ENCODE measurements at places on chromosomes 13 and 19.

DNA sequence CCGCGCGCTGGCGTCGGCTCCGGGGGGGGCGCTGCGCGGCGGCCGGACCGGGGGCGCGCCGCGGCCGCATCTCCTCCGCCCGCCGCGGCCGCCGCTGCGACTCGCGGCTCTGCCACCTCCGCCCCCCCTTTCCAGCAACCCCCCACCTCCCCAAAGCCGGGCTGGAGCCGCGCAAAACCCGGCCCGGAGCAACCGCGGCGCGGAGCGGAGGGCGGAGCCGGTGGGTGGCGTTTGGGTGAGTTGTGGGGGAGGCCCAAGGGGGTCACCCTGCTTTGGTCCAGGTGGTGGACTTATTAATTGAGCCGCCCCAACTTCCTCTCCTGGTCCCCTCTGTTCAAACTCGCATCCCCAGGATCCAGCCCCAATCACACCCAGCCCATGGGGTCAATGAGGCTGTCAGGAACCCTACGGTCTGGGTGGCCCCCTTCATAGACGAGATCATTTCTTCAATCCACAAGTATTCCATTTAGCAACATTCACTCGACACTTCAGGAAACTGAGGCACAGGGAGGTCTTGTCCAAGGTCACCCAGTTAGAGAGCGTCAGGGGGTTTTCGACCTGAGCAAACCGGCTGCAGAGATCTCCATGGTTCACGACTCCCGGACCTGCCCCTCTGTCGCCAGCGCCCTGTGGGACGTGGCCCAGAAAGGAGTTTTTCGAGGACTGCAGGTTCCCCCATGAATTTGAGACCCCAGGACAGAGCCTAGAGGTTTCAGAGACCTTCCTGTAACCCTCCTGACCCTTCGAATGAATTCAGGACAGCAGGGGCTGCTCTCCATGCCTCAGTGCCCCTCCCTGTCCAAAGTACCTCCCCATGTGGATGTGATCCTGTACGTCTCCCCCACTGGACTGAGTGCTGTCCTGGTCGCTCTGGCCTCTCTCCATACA is 22.4 kb upstream of the SEMA6B start:
- DNase-seq, result peak; percentile 59

DNA sequence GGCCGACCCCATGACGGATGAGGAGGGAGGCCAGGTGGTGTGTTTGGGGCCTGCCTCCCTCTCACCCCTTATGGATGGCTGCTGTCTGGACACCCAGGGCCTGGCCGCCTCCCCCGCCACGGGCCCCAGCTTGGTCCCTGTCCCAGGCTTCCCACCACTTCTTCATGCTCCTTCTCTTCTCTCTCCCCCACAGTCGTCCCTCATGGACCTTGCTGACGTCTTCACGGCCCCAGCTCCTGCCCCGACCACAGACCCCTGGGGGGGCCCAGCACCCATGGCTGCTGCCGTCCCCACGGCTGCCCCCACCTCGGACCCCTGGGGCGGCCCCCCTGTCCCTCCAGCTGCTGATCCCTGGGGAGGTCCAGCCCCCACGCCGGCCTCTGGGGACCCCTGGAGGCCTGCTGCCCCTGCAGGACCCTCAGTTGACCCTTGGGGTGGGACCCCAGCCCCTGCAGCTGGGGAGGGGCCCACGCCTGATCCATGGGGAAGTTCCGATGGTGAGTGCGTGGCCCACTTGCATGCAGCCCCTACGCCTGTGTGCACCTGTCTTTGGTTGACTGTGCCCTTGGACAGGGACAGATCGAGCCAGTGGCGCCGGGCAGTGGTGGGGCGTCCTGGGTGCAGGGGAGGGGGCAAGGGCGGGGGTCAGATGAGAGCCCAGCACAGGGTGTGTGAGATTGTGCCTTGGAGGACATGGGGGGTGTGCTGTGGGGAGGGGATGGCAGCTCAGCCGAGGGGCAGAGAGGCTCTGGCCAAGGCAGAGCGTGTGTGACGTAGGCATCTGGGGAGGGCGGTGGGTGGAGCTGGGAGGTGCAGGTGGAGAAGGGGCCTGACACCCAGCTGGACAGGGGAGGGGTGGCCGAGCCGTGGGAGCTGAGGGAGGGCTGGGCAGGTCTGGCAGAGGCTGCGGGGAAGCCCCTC is 16.8 kb downstream of the EPN1 start:
- DNase-seq, result no peak

DNA sequence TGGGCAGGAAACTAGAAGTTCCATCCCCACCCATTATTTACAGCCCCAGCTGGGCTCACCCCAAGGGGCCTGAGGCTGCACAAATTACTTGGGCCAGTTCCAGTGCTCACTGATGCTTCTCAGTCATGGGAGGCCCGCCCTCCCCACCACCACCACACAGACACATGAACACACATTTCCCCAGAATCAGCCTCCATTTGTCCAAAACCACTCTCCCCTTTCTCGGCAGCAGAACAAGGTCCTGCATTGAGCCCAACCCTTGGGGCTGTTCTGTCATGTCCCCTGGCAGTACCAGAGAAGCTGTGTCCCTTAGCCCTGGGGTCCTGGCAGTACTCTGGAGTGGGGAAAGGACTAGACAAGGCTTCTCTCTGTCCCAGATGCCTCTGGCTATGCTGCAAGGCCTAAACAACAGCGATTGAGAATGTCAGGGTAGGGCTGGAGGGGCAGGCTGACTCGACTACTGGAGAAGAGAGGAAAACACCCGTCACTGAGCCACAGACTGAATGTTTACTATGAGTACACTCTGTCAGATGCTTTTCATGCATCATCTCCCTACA is 21.8 kb downstream of the SAMD4B start:
- peak; percentile 70 for DNase-seq

DNA sequence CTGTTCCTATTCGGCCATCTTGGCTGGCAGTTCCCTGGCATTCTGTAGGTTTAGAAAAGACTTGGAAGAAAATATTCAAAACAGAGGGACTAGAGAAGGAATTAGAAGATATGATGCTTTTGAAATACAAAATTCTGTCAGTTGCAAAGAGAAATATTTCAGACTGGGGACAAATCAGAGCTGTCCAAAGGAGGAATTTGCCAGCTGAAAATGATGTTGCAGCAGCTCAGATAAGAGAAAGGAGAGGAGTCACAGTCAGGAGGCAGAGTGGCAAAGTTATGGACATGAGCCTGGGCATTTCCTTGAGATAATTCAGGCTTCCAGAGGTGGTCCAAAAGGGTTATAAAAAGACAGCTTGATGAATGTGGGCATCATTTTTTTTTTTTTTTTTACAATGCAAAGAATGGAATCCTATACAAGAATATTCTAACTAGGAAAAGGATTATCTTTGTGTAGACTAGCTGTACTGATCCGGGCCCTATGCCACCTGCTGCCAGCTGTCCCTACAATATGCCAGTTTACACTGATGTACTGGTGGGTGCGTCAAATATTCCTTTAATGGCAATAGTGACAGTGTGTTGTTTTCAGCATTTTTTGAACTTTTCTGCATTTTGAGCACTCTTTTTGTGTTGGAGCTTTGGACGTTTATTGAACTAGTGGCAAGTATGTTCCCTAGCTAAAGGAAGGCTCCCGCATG is 31.8 kb upstream of the CBY2 start:
- no peak for DNase-seq

- DNase-seq, result no peak
Measured at GRCh38 chr13:99158846-99159245, 41.8 kb upstream of the UBAC2 start.

- DNase-seq, result no peak
Measured at GRCh38 chr13:113990321-113990837, 16.5 kb upstream of the C13orf46 start.

GRCh38 chr19:33300894-33301143 is 1.5 kb downstream of the CEBPA start:
- DNase-seq, result no peak

DNA sequence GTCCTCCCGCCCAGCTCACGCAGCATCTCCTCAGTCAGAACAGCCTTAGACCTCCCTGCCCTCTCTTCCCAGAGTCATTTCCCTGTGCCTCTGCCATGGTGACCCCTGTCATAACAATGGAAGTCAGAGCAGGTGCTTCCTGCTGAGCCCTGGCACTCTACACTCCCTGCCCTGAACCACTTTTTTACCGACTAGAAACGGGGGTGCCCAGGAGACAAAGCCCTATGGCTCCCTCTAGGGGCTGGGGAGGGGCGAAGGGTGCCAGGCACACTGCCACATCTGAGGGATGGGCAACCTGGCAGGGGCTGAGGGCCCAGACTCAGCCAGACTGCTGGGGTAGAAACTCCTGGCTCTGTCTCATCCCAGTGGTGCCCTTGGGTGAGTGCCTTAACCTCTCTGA is 16.4 kb downstream of the ZNF574 start:
- no peak for DNase-seq

- no peak for DNase-seq
Measured at GRCh38 chr13:71602344-71602743, 264.7 kb downstream of the DACH1 start.

DNA sequence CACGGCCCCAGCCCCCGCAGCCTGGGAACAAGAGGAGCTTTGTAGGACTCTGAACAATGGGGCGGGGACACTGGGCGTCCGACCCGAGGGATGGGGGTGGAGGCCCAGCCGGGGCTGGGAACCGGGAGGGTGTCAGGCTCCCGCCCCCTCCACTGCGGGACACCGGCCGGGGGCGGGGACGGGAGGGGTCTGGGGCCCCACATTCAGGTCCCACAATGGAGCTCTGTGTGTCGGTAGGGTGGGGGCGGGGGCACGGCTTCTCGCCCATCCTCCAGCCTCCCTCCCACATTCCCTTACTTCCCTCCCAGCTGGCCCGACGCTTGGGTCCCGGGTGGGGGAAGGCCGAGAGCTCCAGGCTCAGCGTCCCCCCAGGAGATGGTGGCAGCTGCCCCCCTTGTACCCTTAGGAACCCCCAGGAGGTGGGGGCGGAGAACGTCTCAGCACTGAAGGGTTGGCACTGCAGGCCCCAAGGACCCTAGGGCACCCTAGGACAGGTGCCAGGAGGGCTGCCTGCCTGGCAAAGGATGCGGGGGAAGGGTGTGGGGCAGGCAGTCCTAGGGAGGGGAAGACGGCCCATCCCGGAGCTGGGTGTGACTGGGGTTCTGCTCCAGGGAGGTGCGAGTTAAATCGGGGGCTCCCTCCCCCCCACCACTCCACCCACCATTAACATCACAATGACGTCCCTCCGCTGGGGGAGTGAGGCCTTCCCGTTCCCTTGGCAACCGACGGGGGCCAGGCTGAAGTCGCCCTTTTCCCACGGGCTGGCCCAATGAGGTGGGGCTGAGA is 5.3 kb downstream of the TTYH1 start:
- no peak for DNase-seq

Data from adipocyte (in vitro differentiated cells).